Hepatocyte (in vitro differentiated cells): ENCODE measurements at places on chromosomes 1 and 21. TPM values are rescaled to one million over a fixed set of nuclear protein-coding genes. Genes with fewer than 3 reads are reported as not detected.

The UTS2 gene
- total RNA-seq, result 0.16 TPM in 1 of 2 replicates, not detected in the other

GRCh38 chr1:71850936-71851335 is 431.4 kb downstream of the NEGR1 start:
- no peaks in the 10 kb centered on the region for H3K4me1 ChIP-seq
- no peak overlapping the region for H3K4me3 ChIP-seq
- no peak for DNase-seq
- no peaks in the 10 kb centered on the region for H3K27me3 ChIP-seq
- H3K27ac ChIP-seq, result no peak overlapping the region

The GPR25 gene
- not detected in 2 replicates for total RNA-seq

GRCh38 chr1:95730986-95731385 is 497.0 kb downstream of the RWDD3 start:
- H3K36me3 ChIP-seq, result no peaks in the 10 kb centered on the region
- no peak overlapping the region for H3K27ac ChIP-seq
- H3K4me1 ChIP-seq, result no peaks in the 10 kb centered on the region
- DNase-seq, result no peak

GRCh38 chr21:45183852-45184251 is 103.8 kb downstream of the POFUT2 start:
- H3K27ac ChIP-seq, result no peak overlapping the region
- H3K4me3 ChIP-seq, result no peak overlapping the region
- H3K27me3 ChIP-seq, result no peaks in the 10 kb centered on the region
- no peaks in the 10 kb centered on the region for H3K4me1 ChIP-seq
